ENCODE measurements at places on chromosomes 4 and X.

GRCh38 chrX:45517090-45517973 lies 316.7 kb upstream of the DIPK2B start:
- peaks cover 56% of the 10 kb centered on the region for H3K27me3 ChIP-seq
- no peak for DNase-seq
- H3K4me1 ChIP-seq: peaks cover 26% of the 10 kb centered on the region
- no peak overlapping the region for H3K4me3 ChIP-seq
- no peaks in the 10 kb centered on the region for H3K36me3 ChIP-seq

DNA sequence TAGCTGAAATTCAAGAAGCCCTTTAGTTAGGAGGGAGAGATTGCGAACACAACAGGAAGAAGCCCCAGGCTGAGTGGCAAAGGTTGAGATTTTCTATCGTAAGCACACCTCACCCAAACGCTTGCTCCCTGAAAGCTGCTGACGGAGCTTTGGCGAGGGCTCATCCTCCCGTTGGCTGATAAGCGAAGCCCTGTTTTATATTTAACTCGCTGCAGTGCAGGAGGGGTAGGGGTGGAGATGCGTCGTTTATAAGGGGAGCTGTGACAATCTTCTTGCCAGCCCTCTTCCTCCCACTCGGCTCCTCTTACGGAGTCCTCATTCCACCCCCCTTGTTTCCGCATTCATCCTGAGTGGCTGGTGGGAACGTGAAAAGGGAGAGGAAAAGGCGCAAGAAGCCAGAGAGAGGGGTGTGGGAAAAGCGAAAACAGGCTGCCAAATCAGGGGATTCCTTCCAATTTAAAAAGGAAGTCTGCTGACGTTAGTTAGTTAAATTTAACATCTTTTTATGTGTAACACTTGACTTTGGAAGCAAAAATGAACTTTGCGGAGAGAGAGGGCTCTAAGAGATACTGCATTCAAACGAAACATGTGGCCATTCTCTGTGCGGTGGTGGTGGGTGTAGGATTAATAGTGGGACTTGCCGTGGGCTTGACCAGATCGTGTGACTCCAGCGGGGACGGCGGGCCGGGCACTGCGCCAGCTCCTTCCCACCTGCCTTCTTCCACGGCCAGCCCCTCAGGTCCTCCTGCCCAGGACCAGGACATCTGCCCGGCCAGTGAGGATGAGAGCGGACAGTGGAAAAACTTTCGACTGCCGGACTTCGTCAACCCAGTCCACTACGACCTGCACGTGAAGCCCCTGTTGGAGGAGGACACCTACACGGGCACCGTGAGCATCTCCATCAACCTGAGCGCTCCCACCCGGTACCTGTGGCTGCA lies at the start of gene ENPEP:
Gene ENPEP (plus strand): TSS at position 275 of the 938 bp plus-strand sequence. CDS start 260 bp downstream, at position 535.
- no peaks in the 10 kb centered on the region for H3K36me3 ChIP-seq
- peaks cover 37% of the 10 kb centered on the region for H3K27me3 ChIP-seq
- no peaks in the 10 kb centered on the region for H3K4me1 ChIP-seq
- no peak within 1 kb of the TSS for H3K27ac ChIP-seq

- peaks cover 46% of the 10 kb centered on the region for H3K36me3 ChIP-seq
- no peaks in the 10 kb centered on the region for H3K27me3 ChIP-seq
- no peak overlapping the region for H3K4me3 ChIP-seq
- DNase-seq: no peak
- peak overlapping the region; percentile 27 for H3K27ac ChIP-seq
These were observed 124.9 kb downstream of the KDM6A start for GRCh38 chrX:44997888-44998287.

DNA sequence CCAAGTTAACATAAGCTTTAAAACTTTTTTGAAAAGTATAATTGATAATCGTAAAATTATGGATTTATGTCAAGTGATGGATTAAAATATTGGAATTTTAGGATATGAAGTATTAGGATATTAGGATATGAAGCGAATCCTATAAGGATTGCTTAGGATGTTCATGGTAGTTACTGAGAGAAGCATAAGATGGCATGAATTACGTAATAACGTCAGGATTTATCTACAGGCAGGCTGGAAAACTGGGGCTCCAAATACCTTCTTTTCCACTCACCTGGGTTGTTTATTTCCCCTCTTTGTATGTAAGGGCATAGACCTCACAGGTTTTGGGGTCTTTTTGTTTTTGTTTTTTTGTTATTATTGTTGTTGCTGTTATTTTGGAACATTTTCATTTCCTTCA lies 65.2 kb upstream of the TMEM33 start:
- peaks cover 86% of the 10 kb centered on the region for H3K27me3 ChIP-seq
- no peak for DNase-seq
- no peak overlapping the region for H3K4me3 ChIP-seq
- H3K36me3 ChIP-seq: no peaks in the 10 kb centered on the region
- peaks cover 22% of the 10 kb centered on the region for H3K4me1 ChIP-seq

GRCh38 chrX:40579141-40579540 lies 1.6 kb upstream of the ATP6AP2 start:
- peaks cover 3% of the 10 kb centered on the region for H3K36me3 ChIP-seq
- no peak overlapping the region for H3K4me3 ChIP-seq
- H3K4me1 ChIP-seq: peaks cover 26% of the 10 kb centered on the region
- H3K27ac ChIP-seq: no peak overlapping the region

Measured in activated T-cell treated with anti-CD3 and anti-CD28 coated beads, Interleukin-2, amount 50 U/mL, for 24 hours (primary cell).